Activated naive CD4-positive, alpha-beta T cell treated with anti-CD3 and anti-CD28 coated beads for 36 hours (primary cell): ENCODE measurements at places on chromosomes 12 and 14. TPM values are rescaled to one million over a fixed set of nuclear protein-coding genes. Genes with fewer than 3 reads are reported as not detected.

Gene DCD
- total RNA-seq, result not detected

Gene SVOP
- total RNA-seq, result not detected

Gene CBLN3
- 8.6 TPM for total RNA-seq

Gene GRIN2B
- not detected for total RNA-seq

Gene RHEBL1
- total RNA-seq, result 11.8 TPM

Gene KCNH5
- total RNA-seq, result not detected

Gene LHX5
- total RNA-seq, result not detected

Gene CLEC1B
- total RNA-seq, result not detected
